ENCODE measurements at places on chromosomes 12 and 14. TPM values are rescaled to one million over a fixed set of nuclear protein-coding genes. Genes with fewer than 3 reads are reported as not detected.

The KRT71 gene
- not detected for polyA plus RNA-seq

The C14orf39 gene
- polyA plus RNA-seq: not detected

The PZP gene
- polyA plus RNA-seq: not detected

The RAD51AP1 gene
- 3.0 TPM for polyA plus RNA-seq

The HAL gene
- polyA plus RNA-seq: 0.46 TPM

The BEST3 gene
- not detected for polyA plus RNA-seq

The TAPBPL gene
- 14.4 TPM for polyA plus RNA-seq

The HOXC4 gene
- polyA plus RNA-seq: not detected

The BRI3BP gene
- polyA plus RNA-seq: 7.9 TPM

The KRT75 gene
- polyA plus RNA-seq: 0.04 TPM

The C3AR1 gene
- polyA plus RNA-seq: 27.3 TPM

The LMNTD1 gene
- not detected for polyA plus RNA-seq

The APOF gene
- not detected for polyA plus RNA-seq

The CLEC7A gene
- 9.8 TPM for polyA plus RNA-seq

The MMP19 gene
- polyA plus RNA-seq: 6.0 TPM

The DPPA3 gene
- polyA plus RNA-seq: not detected

The IFNG-AS1 gene
- polyA plus RNA-seq: not detected

The PDE3A gene
- 16.3 TPM for polyA plus RNA-seq

The HOXC5 gene
- polyA plus RNA-seq: not detected

The C12orf57 gene
- polyA plus RNA-seq: 810 TPM

The TCL1B gene
- not detected for polyA plus RNA-seq

The ACOT6 gene
- polyA plus RNA-seq: not detected

The RASSF9 gene
- polyA plus RNA-seq: not detected

The ACTN1 gene
- polyA plus RNA-seq: 98.1 TPM

The STYK1 gene
- polyA plus RNA-seq: 9.0 TPM

The CD163 gene
- polyA plus RNA-seq: 108 TPM

The PLA2G1B gene
- not detected for polyA plus RNA-seq

The ARHGAP9 gene
- polyA plus RNA-seq: 6.6 TPM

The HOXC11 gene
- polyA plus RNA-seq: not detected

The MAP3K9 gene
- polyA plus RNA-seq: 4.7 TPM

The RPGRIP1 gene
- polyA plus RNA-seq: 0.25 TPM

The PTPN21 gene
- polyA plus RNA-seq: 9.5 TPM

The DUSP16 gene
- 13.8 TPM for polyA plus RNA-seq

The TMEM19 gene
- polyA plus RNA-seq: 20.3 TPM

The STAB2 gene
- 0.66 TPM for polyA plus RNA-seq

The PTCSC3 gene
- polyA plus RNA-seq: not detected

The ERP27 gene
- polyA plus RNA-seq: 0.60 TPM
